Activated T-cell treated with anti-CD3 and anti-CD28 coated beads, Interleukin-2, amount 50 U/mL, for 72 hours (primary cell): ENCODE measurements at places on chromosomes 7 and 10.

- DNase-seq, result peak; percentile 42
These were observed 107.9 kb upstream of the PPIF start for GRCh38 chr10:79239275-79239779.

DNA sequence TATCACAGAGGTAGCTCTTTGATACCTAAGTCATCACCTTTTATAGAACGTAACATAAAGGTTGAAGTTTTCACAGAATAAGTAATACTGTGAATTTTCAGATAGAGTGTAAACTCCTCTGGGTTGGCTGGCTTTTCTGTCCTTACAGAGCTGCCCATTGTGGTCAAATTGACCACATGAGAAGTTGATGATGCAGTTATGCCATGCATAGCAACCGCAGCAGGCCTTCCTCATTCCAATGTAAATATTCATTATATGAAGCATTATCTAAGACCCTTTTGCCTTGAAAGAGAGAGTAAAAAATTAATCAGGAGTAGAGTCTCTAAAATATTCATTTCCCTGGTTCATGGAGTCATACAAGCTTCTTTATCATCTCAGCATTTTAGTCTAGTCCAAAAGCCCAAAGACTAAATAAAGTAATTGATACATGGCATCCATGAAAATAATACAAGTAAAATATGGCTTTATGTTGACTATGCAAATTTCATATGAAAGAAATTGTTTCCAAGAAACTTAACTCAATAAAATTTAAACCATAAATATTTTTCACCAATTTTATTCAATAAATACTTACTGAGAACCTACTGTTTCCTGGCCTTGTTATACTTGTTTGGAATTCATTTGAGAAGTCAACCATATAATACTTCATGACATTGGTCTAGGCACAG, 516.4 kb downstream of the PCDH15 start:
- no peak for DNase-seq

DNA sequence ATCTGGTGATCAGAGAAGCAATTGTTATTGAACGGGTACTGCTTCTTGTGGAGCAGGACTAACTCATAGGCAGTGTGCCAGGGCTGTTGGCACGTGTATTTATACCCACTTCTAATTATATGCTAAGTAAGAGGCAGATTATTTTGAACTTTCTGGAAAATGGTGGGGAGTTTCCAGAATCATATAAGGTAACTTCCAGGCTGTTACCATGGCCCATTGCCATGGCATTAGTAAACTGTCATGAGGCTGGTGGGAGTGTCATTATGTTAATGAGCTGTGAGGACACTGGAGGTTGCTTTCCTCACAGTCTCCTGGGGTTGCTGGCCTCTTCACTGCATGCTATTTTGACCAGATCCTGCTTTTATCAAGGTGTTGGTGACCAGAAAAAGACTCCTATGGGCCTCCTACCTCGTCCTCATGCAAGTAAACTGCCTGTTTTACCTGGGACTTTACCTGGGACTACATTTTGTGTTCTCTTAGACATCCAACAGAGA, 122.6 kb downstream of the KCND2 start:
- DNase-seq, result no peak

GRCh38 chr7:1466524-1467271, 7.4 kb upstream of the MICALL2 start:
- no peak for DNase-seq

GRCh38 chr7:22082553-22082885, 136.8 kb upstream of the CDCA7L start:
- no peak for DNase-seq
